ENCODE measurements at places on chromosomes 13 and 19. TPM values are rescaled to one million over a fixed set of nuclear protein-coding genes. Genes with fewer than 3 reads are reported as not detected.

DNA sequence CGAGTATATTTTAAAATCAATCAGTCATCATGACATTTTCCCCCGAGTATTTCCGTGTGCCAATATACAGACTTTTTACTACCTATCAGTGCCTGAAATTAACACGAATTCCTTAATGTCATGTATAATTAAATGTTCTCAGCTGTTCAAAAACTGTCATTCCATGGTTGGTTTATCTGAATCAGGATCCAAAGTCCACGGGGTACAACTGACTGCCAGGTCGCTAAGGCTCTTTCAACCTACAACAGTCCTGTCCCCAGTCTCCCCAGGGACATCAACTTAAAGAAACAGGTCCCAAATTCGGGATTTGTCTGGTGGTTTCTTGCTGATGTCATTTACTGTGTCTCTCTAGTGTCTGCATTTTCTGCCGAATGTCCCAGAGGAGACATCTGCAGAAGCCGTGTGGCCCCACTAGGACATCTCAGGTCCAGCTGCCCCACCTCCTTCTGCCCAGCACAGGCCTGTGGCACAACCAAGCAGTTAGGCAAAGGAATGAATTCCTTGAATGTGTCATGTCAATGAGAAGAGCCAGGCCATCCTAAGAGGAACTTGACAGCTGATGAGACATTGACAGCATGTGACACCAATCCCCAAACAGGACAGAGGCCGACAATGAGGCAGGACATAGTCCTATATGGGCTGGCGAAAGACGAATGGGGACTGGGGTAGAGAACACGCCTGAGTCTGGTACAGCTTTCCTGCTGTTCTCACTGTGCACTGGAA is 109.5 kb downstream of the STK24 start:
- no peak for DNase-seq

The ZNF543 gene
- total RNA-seq: 9.1 TPM

DNA sequence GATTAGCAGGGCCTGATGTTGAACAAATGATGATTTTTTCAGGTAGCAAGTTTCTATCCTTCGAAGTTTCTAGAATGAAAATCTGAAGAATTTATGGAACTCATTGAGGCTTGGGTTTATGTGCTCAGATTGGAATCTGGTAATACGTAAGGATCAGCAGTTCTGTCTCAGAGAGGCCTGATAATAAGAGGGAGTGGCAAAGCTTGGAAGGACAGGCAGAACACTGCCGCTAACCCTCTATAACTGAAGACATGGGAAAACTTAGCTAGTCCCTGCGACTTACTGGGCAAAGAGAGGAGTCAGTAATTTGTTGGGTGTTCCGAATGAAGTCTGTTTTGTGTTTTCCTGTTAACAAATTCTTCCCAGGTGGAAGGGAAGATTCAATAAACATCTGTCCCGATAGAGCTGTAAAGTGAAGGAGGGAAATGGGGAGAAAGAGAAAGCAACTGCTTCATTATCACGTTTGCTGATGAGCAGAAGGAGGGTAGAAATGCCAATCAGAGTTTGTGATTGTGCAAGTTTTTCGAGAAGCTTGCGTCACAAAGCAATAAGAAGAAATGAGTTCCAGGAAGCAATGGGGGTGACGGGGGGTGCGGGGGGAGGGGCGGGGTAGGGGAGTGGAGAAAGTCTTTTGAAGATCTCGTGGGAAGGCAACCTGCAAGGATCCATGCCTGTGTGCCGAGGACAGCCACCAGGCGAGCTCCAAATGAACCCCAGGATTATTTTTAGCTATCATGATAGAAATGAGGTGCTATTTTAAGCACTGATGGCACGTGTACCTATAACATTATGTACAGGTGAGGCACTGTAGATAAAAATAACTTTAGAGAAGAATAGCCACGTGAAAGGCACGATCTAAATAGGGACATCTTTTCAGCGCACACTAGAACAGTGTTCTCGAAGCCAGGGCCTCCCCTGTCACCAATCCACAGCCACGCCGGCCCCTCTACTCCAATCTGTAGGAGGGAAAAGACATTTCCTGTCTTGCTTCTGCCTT is 224.1 kb downstream of the FGF9 start:
- no peak for DNase-seq

DNA sequence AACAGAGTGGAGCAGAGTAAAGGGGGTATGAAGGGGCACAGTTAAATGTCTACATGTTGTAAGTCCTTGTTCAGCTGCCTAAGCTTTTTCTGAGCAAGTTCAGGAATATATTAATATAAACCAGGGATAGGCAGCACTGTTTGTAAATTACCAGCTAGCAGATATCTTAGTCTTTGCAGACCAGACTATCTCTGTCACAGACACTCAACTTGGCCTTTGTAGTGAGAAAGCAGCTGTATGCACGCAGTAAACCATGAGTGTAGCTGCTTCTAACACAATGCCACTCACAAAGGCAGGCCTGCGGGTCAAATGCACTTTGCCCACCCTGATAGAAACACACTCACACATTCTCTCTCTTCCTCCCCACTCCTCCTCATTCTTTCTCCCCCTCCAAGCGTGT is 1016.9 kb downstream of the UQCRFS1 start:
- no peak for DNase-seq

DNA sequence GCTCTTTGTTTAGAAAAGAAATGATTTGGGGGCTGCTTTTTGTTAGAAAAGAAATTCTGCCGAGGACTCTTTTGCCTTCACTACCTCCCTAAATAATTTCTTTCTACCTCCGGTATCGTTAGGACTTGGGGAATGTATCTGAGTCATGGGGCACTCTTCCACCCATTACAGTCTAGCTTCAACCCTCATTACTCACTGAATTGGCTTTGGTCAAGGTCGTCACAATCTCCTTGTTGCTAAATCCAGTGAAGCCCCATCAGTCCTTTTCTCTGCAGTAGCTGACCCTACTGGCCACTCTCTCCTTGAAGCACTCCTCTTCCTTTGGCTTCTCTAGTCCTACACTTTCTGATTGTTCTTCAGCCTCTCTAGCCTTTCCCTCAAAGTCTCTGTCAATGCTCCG is 34.0 kb downstream of the WDR87 start:
- no peak for DNase-seq

All from neural crest cell (in vitro differentiated cells).